Stimulated activated CD8-positive, alpha-beta memory T cell treated with anti-CD3 and anti-CD28 coated beads, Interleukin-15, amount 100 ng/mL, for 48 hours (primary cell): ENCODE measurements at places on chromosomes 2 and 18.

GRCh38 chr18:42296723-42297122 lies 341.7 kb downstream of the PIK3C3 start:
- DNase-seq, result no peak

DNA sequence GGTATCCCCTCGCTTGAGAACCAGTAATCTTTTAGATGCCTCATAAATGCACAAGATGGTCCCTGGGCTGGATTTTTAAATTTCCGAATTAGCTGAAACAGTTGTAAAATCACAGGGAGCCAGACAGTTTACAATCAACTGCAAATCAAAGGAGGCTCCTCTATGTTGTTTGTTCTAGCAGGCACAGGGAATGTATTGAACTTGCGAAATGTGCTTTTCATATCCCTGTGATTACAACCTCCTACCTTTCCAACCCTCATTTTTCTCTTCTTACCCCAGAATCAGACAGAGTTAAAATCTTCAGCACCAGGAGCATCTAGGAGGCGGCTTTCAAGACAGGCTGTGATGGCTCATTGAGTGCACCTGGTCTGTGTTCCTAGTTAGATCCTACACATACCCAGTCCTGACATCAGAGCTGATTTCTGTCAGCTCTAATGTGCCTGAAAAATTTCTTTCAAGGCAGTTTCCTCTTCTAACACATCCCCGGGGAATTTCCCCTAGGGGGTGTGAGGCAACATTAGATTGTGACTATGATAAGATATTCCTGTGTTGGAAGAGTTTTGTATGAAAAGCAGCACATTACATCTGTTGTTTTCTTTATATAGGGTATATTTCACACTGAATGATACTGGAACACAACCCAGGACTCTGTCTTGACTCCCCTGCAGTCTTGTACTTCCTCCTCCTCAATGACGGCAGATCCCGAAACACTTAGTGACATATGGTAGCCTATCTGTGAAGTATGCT lies 17.9 kb upstream of the CAVIN2 start:
- no peak for DNase-seq

GRCh38 chr2:170475878-170476277 lies 239.3 kb upstream of the SP5 start:
- no peak for DNase-seq

DNA sequence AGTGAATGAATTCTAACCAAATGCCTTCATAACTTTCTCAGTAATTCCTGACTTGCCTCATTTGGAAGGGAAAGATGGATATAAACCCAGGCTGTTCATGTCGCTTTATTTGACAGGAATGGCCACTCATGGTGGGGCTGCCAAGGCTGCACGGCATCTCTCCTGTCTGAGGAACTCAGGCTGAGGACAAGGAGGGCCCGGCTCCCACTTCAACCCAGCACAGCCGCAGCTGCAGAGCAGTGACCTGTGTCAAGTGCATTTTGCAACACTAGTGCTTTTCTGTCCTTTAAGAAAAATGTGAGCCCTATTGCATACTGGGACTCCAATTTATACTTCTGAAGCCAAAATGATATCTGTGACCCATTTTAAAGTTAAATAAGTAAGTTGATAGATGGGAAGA lies 45.8 kb upstream of the GALR1 start:
- DNase-seq, result no peak

- no peak for DNase-seq
Measured at GRCh38 chr2:14631406-14632040, 994 bp upstream of the LRATD1 start.

DNA sequence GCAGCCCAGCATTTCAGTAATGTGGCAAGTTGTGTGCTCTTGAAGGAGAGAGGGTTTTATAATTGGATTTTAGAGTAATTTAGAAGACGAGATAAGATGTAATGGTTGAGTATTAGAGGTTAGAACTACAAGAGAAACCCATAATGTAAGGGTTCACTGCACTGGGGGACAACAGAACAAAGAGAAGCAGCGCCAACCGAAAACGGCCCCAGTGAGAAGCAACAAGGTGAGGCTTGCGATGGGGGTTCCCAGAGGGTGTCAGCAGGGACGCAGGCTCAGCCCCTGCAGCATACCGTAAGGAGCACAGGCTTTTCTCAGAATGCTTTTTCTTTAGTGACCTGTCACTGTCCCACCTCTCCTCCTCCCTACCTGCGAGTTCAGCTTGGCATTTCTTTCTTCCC lies 183.9 kb upstream of the ETAA1 start:
- DNase-seq, result no peak

DNA sequence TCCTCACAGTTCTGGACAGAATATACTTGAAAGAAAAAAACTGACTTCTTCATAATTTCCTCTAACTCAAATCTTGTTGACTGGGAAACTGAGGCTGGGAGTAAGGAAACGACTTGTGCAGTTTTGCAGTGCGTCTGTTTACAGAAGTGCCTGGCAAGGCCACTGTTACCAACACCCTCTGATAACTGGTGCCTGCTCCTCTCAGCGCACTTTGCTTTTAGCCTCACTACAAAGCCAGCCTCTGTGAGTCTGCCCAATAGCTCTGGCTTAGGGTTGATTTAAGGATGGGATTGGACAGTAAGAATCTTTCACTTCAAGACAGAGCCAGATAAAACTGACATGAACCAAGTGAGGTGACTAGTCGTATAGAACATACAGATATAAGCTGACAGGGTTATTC lies 410.8 kb downstream of the PTPRM start:
- DNase-seq, result no peak

GRCh38 chr2:174929786-174930185 lies 75.4 kb downstream of the CHN1 start:
- no peak for DNase-seq

GRCh38 chr2:216222650-216223352 lies 113.7 kb downstream of the XRCC5 start:
- no peak for DNase-seq

- no peak for DNase-seq
Measured at GRCh38 chr2:126990200-126990599, 91.5 kb downstream of the TEX51 start.

GRCh38 chr2:24511894-24512293 lies 20.8 kb downstream of the NCOA1 start:
- no peak for DNase-seq

GRCh38 chr18:68887410-68887809 lies 89.5 kb downstream of the CCDC102B start:
- DNase-seq, result no peak

DNA sequence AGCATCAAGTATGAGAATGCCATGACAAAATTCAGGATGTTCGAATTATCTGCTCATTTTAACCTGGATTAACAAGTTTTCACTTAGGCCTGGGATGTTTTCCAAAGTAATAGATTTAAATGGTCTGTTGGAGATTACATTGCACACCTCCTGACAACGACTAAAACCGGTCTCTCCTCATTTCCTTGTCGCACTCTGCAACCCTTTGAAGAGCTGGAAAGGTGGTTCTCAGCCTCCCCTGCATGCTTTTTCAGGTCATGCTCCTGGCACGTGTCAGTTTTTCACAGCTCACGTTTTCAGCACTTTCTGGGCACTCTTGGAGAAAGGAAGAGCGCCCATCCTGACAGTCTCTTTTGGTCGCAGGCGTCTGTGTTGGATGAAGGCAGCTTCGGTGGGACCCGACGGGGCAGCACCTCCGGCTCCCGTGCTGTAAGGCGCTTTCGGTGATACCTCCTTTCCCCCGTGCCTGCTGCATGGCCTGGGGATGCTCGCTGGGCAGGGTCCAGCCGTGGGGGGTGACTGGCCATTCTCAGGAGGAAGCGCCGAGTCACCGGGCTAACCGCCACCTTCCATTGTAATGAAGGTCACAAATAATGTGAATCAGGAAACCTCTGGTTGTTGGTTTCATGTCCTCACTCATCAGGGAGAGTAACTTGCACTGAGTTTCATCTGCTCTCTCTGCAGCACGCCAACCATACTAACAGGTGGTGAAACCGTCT lies 63.5 kb upstream of the RBM44 start:
- DNase-seq, result no peak

DNA sequence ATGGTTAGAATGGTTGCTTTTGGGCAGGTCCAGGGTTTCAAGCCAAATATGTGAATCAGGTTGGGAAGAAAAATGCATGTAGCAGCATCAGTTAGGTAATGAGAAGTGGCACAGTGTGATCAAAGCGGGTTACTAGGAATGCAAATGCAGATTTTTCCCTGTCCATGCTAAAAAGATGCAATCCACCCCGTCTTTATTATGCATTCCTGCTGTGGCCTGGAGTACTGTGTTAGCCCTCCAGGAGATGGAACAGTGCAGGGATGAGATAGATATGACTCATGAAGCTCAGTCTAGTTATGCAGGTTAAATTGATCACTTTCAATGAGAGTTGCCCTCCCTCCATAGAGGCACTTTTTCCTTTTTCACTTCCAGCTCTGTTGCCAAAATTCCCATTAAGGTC lies 283.8 kb downstream of the CTNNA2 start:
- DNase-seq, result no peak

DNA sequence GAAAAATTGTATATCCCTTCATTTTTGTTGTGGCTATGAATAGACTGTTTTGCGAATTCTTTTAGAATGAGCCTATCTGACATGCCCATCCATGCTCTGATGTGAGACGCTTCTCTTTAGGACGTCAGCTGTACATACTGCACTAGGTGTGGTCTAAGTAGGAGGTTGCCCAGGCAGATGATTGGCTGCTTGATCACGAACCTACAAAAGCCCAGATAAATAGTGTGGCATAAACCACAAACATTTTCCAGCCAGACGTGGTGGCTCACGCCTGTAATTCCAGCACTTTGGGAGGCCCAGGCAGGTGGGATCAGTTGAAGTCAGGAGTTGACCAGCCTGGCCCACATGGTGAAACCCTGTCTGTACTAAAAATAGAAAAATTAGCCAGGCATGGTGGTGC lies 251.8 kb downstream of the AGAP1 start:
- DNase-seq, result no peak

GRCh38 chr2:195313962-195314361 lies 343.1 kb upstream of the SLC39A10 start:
- no peak for DNase-seq

DNA sequence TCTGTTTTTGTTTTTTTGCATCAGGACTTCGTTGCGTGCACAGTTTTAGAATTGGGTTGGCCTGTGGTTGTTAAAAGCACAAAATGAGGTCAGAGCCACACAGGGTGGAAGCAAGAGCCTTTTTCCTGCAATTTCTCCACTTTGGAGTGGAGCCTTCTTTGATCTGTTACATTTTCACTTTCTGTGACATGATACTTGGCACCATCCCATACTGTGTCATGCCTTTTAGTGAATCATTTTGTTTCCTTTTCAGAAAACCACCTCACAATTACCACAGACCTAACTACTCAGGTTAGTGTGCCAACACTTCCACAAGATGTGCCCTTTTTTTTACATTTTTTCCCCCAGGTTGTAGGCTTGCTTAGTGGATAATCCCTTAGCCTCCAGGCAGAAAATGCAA lies 32.5 kb downstream of the MERTK start:
- peak; percentile 2 for DNase-seq

GRCh38 chr2:31813016-31813415 lies 197.8 kb downstream of the MEMO1 start:
- no peak for DNase-seq

DNA sequence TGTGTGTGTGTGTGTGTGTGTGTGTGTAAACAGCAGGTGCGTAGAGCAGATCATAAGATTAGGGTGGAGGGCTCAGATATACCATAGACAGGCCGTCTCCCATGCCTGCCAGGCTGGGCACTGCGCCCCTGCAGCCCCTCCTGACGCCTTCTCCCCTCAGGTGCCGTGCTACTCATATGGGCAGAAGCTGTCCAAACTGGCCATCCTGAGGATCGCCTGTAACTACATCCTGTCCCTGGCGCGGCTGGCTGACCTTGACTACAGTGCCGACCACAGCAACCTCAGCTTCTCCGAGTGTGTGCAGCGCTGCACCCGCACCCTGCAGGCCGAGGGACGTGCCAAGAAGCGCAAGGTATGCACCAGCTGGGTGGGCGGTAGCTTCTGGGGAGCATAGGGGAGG lies 10.0 kb downstream of the ATOH8 start:
- no peak for DNase-seq

DNA sequence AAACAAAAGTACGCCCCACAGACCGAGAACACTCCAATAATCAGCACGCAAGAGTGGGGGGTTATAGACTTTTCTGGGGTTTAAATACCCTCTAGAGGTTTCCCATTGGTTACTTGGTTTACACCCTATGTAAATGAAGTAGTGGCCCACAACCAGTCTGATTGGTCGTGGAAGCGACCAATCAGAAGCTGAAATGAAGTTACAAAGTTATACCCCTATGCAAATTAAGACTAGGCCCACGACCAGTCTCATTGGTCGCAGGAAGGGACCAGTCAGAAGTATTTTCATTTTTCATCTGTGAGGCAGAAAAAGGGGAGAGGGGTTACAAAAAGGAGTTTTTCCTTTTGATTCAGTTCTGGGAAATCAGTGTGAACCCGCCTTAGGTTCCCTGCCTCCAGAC lies 55.3 kb upstream of the YWHAQ start:
- DNase-seq, result no peak

DNA sequence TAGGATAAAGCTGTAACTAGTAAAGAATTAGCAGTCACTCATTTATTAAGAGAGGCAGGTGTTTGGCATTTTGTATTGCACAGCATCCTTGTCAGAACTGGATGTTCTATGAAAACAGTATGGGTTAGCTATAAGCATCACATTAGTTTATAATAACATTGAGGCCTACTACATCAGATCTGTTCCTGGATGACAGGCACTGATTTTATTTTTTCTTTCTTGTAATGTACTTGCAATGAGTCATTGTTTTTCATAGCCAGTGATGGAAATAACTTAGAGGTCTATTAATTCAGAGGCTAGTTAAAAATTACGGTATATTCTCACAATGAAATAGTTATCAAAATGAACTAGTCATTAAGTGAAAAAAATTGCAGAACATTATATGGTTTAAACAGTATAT lies 13.0 kb upstream of the RMDN2 start:
- DNase-seq, result no peak

DNA sequence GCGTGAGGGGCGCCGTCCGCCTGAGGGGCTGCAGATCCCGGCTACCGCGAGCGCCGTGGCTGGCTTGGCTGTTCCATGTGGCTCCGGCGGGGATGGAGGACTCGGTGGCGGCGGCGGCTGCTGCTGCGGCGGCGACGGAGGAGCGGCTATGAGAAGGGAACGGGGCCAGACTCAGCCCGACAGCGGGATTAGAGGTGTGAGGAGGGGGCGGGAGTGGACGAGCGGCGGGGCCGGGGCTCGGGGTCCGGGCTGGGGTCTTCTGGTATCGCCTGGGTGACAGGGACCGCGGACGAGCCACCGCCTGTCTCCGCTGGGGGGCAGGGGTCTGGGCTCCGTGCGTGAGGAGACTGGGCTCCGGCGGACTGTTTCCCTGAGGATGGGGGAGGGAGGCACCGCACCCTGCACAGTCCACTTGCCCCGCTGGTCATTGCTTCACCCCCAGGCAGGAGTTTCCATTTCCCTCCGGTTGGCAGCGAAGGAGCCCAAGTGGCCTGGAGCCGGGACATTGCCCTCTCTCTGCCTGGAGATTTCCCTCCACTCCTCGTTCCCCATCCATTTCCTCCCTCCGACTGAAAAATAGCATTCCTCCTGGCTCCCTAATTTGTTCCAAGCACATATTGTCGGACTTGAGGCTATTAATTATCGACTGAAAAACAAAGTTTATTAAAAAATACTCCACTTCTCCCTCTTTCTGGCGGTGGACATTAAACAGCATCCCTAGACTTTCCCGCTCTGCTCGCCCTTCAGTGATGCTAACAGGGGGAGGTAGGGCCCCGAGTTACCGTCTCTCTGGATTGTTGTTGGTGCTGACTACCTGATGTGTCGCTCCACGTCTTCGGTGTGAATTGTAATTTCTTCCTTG lies 577 bp downstream of the EHBP1 start:
- peak; percentile 9 for DNase-seq

GRCh38 chr18:11392292-11392691 lies 217.1 kb upstream of the SLC35G4 start:
- DNase-seq, result no peak

- DNase-seq, result no peak
Measured at GRCh38 chr18:23232331-23232730, 97.0 kb downstream of the CABLES1 start.

GRCh38 chr18:63091671-63092364 lies 227.8 kb downstream of the BCL2 start:
- DNase-seq, result no peak
